Activated B cell treated with CpG ODN at 0.5 μM for 24 hours (primary cell): ENCODE measurements at places on chromosomes 4 and X.

DNA sequence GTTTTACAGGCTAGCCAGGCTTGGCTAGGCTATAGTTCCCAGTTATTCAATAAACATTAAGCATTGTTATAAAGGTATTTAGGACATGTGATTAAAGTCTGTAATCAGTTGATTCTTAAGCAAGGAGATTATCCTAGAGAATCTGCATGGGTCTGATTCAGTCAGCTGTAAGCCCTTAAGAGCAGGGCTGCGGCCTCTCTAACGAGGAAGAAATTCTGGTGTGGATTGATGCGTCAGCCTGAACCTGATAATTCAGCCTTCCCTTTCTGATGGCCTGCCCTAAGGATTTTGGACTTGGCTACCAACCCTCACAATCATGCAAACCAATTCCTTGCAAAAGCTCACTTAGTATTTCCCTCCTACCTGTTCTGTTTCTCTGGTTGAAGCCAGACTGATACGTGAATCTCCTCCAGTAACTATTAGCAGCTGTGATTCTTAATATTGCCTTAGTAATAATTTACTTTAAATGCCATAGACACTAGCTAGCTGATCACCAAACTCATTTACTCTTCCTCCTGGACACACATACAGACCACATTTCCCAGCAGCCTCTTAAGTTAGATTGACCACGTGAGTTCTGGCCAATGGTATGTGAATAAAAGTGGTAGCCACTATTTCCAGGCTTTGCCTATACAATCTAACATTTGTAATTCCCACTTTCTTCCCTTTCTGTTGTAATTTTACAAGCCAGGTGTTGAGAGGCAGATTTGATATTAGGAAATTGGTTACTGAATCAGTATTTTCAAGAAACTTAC is 678.0 kb upstream of the INTU start:
- no peak for DNase-seq

- no peak for DNase-seq
Measured at GRCh38 chr4:54913751-54914526, 211.5 kb downstream of the KDR start.

GRCh38 chr4:138588501-138588900 is 346.4 kb upstream of the SLC7A11 start:
- DNase-seq = no peak

GRCh38 chr4:7649741-7650531 is 215.2 kb upstream of the PSAPL1 start:
- DNase-seq = no peak

GRCh38 chr4:78799551-78800495 is 23.7 kb downstream of the BMP2K start:
- DNase-seq = no peak

DNA sequence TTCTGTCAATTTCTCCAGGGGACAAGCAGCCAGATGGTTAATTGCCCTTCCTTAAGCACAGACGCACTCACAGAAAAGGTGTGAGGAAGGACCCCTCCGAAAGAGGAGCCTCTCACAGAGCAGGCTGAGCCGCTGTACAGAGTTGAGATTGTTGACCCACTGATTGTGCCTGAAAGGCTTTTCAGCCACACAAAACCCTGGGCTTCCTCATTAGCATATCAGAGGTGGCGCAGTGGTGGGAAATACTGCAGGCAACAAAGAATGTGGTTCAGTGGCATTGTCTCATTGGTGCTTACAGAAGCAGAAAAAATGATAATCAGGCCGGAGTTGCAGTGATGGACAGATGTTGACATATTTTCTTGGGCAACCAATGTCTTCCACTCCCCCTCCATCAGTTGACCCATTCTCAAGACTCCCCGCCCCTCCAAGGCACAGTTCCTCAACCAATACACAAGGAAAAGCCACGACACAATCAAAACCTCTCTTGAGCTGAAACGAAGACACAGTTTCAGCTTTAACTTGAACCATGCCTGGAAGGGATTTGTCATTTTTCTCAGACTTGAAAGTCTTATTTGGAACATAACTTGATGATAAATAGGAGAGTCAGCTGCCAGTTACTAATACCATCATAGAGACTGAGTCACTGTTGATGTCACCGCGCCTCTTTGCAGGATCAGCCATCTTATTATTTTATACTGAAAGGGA is 53.1 kb downstream of the ATXN3L start:
- no peak for DNase-seq

GRCh38 chr4:128863312-128864075 is 54.0 kb downstream of the JADE1 start:
- DNase-seq = peak; percentile 48

DNA sequence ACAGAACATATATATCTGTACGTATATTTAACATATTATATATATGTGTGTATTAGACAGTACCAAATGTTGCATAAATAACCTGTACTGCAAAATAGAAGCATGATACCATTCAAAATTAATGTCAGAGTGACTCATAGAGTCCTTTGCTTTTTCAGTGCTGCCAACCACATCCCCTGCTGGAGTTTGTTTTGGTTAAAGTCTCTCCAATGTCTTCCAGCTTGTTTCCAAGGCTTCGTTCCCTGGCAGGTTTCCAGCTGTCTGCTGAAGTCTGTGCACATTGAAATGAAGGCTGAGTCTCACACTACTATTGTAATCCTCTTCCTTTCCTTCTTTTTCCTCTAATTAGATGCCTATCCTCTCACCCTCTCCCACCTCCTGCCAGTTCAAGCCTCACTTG is 14.9 kb downstream of the NRK start:
- DNase-seq = no peak

GRCh38 chr4:99468889-99469288 is 33.7 kb upstream of the ADH7 start:
- no peak for DNase-seq

DNA sequence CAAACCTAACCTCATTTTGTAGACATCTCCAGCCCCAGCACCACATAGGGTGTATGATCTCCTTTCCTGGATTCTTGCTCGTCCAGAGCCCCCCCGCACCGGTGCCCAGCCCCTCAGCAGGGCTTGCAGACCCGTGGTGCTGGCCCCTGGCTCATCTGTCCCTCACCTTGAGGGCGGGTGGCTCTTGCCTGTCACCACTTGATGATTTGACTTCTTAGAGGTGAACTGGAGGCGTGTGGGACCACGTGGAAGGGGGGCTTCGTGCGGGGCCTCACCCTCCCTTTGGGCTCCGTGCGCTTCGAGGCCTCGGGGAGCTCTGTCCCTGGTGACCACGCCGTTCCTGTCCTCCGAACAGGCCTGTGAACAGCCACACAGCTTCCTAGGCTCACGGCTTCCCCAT is 15.5 kb downstream of the UVSSA start:
- no peak for DNase-seq

GRCh38 chrX:8841911-8842310 is 40.7 kb upstream of the FAM9A start:
- no peak for DNase-seq

DNA sequence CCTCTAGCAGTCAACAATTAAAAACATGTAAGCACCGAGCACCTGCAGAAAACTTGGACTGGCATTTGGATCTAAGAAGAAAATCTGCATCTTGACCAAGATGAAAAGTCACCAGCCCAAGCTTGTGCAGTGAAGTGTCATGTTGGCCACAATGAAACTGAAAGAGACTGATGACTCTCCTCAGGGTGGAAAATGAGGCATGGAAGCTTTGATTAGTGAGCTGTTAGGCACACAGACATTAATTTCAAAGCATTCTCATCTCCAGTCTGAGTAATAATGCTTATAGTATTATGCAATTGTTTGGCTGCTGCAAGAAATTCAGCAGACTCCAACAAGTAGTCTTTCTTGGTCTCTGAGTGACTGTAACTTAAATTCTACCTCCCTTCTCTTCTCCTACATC is 150.1 kb downstream of the AR start:
- DNase-seq = no peak
